SW480 (cell line): ENCODE measurements at places on chromosomes 7 and 10.

DNA sequence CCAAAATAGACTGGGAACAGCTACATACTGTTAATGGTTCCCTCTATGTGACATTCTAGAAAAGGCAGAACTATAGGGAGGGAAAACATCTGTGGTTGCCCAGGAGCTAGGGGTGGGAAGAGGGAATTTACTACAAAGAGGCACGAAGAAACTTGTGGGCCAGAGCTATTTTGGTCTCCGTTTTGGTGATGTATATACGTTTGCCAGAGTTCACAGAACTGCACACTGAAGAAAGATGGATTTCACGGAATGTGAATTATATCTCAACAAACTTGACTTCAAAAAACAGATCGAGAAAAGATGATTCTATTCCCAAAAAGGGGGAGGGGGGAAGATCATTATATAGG lies 386 bp upstream of the AS3MT start:
- DNase-seq: no peak

- no peak for DNase-seq
Observed at GRCh38 chr7:126637538-126637937, 615.2 kb downstream of the GRM8 start.

DNA sequence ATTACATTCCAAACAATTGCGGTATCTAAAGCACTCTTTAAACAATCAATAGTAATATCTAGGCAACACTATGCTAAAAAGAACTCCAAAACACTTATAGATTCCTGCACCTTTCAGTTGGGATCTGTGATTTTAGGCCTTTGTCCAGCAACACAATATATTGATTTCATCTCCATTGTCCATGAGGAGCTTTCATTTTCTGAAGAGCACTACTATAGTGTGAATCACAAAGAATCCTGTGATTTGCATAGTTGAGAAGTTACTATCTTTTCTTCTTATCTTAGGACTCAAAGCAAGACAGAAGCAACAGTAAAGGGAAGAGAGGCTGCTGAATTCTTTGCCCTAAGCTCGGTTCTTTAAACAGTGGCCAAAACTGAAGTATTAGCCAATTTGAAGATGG lies 846.8 kb downstream of the IPMK start:
- no peak for DNase-seq

DNA sequence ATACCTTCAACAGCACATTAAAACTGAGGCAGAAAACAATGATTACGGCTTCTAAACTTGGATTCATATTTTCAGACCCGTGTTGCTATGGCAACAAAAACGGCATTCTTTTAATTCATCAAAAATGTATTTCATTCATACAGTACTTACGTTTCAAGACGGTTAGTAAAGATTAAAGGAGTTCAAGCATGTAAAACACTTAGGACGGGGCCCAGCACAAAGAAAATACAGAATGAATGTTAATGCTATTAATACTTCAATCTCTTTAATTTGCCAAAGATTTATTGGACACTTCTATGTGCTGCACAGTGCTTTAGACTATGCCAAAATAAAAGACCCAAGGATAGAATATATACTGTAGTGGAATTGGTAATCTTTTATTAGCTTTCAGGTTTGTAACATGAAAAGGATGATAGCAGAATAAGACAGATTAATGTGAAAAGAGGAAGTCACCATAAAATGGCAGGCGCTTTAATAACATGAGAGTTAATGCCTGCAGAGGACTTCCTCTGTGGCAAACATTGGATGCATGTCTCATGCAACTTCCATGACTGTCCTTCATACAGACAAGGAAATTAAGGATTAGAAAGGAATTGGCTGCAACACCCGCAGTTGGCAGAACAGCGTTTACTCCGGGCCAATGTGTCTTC lies 201.6 kb upstream of the KLF6 start:
- no peak for DNase-seq

DNA sequence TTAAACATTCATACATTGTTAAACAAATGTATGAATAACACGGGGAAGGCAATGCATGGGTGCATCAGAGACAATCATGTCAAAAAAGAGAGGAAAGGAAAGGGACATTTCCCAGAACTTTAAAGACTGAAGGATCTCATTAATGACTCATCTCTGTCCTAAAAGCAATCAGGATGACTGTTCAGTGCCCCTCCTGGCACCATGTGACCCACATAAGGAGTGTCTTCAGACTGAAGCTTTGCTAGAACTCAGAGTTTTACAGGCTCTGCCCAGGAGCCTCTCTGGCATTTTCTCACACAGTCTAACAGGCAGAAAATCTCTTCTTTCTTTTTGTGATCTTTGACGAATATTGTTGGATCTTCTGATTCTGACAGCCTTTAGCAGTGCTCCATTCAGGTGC lies 315.3 kb downstream of the OTUD1 start:
- no peak for DNase-seq

GRCh38 chr10:79165070-79165778 lies 96.5 kb downstream of the ZMIZ1 start:
- no peak for DNase-seq

- no peak for DNase-seq
Observed at GRCh38 chr7:129024125-129024524, 30.8 kb downstream of the TNPO3 start.

DNA sequence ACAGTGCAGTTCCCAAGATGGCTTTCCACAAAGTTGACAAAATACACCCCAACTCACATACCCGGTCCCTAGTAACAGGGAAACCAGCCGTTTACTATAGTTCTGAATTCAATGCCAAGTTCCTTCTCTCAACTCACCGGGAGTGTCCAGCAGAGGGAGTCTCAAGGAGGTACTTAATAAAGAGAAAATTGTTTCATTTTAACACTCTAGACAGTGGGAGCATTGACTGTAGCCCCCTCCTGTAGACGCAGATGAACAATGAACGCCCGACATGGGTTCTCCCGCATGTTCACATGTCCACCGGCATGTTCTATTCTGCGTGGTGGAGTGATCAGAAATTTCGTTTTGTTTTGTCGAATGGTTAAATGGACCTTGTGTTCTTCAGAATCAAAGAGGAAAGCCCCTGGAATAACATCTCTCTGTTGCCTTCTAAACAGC lies 1.9 kb downstream of the HIPK2 start:
- DNase-seq: peak; percentile 78

DNA sequence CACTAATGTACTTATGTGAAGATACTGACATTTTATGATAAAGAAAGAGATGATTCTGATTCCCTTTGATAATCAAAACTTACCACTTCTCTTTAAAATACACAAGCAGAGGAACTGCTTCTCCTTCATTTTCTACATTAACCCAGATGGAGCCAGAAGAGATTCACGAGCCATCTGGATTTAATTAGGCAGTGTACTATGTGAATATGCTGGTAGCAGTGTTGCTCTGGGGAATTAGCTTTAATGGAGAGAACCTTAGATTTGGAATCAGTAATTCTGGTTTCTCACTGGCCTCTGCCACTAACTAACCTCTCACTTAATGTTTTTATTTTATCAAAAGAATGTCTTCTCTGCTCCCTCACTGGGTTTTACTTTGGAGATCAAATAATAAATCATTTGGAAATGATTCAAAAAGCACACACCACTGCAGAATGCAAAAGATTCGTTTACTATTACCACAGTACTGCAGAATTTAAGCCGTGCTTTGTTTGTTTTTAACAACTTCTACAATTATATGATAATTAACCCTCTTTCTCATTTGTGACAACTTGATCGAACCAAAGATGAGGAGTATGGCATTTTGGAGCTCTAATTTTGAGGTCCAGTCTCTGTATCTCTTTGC lies 77.5 kb upstream of the PHYHIPL start:
- no peak for DNase-seq

DNA sequence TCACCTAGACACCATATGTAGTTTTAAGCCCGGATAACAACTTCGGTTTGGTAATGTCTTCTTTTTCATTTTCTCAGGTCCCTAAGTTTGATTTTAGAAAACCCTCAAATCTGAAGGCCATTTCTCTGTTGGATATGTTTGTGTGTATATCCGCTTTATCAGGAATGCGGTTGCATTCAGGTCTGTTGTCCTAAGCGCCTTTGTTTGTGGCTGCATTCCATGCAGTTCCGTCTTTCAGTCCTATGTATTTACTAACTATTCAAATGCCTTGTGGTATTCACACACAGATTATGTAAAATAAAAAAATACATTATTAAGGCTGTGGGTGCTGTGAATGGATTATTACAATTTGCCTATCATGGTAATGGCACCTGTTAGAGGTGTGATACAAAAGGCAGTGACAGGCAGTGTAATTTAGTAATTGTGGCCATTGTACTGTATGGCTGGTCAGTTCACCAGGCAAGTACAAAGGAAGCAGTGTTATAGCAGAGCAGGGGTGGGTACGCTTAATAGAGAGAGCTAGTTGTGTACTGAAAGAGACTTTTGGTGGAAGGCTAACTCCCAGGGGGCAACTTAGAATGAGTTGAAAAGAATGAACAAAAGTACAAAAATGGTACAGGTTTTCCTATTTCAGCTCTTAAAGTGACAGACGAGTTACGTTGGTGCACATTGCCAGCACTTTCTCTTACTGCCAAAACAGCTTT lies 136.4 kb downstream of the VTI1A start:
- DNase-seq: no peak

DNA sequence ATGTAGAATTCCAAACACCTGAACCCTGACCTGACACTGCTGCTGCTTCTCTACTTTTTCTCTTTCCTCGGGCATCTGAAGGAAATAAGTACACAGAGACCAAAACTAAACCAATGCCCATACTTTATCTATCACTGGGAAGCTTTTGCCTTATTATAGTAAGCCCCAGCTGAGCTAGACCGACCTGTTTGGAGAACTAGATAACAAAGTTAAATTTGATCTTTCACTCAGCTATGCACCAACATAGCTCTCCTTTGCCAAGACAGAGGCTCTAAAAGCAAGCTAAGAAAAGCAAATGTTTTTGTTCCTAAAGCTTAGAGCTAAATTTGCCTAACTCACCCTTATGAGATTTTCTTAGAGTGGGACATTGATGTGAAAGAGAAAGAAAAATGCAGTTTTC lies 39.1 kb downstream of the NHLRC2 start:
- no peak for DNase-seq

DNA sequence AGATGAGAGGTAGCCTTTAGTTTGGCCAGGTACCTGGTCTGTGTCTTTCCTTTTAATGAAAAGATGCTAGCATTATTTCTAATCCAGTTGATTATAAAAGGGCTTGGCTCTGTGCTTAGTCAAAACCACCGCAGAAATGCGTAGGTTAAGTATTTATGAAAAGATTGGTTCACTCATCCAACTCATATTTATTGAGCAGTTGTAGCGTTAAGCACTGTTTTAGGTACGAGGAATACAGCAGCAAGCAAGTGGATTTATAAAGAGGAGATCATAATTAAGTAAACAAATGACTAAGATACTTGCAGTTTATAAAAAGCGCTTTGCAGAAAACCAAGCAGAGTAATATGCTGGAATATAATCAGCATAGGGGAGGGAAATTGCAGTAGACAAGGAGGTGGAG lies 129.8 kb downstream of the PPP1R17 start:
- no peak for DNase-seq

- DNase-seq: no peak
Observed at GRCh38 chr10:83677795-83678194, 461.5 kb upstream of the GHITM start.

- DNase-seq: no peak
Observed at GRCh38 chr10:15595260-15595659, 124.5 kb downstream of the ITGA8 start.

DNA sequence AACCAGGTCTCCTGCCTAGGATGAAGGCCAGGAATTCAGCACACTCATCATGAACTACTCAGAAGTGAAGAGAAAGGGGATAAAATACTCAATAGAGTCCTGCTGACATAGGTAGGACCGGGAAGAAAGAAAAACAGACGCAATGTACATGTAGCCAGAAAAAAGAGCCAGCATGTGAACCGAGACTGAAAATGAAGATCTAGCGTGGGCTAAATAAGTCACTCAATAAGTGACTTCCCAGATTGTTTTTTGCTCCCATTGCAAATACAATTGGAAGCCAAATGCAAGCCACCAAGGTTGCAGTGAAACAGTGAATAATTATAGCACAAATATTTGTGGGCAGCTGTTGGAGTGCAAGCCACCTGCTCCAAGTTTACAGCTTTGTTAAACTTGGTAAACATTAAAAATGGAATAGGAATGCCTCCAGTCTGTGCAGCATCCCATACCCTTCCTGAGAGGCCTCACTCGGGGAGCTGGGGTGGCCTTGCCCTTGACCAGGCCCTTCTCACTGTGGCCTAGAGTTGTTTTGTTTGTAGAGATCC lies 34.7 kb upstream of the HPS1 start:
- peak; percentile 18 for DNase-seq
